ENCODE measurements at places on chromosomes 1 and 21.

DNA sequence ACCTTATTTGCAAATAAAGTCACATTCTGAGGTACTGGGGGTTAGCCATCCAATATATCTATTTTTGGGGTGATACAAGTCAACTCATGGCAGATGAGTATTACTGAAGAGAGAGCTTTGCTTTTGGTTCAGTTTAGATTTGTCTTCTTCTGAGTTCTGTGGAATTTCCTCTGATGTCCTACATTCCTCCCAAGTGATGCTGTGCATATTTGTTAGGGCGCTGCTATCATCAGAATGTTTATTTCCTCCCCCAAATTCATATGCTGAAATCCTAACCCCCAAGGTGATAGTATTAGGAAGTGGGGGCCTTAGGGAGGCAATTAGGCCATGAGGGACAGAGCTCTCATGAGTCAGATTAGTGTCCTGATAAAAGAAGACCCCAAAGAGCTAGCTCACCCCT, 96.2 kb upstream of the WLS start:
- DNase-seq = no peak

DNA sequence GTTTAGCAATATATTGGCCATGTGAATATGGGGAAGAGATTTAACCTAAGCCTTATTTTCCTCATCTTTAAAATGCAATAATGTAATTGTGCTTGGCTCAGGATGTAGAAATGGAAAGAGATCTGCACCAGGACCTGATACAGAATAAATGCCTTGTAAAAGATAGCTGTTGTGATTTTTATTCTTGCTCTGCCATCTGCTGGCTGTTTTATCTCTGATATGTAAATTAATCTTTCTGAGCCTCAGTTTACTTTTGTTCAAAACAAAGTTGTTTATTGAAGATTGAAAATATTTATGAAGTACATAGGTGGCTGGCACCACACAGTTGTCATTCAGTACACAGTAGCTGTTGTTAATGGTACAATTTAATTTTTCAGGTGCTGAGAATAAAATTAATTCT, 21.9 kb downstream of the ZYG11B start:
- DNase-seq = no peak

DNA sequence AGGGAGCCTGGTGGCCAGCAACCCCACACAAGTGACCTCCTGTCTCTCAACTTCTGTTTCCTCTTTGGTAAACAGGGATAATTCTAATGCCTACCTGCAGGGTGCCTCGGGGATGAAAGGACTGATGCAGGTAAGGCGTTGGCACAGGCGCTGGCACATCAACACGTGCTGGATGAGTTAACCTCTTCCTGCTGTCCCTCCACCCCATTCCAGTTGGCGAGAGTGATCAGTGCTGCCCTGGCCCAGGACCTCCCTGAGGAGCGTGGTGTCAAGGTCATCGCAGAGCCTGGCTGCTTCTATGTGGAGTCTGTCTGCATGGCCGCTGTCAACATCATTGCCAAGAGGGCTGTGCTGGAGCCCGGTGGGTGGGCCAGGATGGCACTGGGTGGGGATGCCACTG, 69.1 kb upstream of the TINAGL1 start:
- DNase-seq = no peak

DNA sequence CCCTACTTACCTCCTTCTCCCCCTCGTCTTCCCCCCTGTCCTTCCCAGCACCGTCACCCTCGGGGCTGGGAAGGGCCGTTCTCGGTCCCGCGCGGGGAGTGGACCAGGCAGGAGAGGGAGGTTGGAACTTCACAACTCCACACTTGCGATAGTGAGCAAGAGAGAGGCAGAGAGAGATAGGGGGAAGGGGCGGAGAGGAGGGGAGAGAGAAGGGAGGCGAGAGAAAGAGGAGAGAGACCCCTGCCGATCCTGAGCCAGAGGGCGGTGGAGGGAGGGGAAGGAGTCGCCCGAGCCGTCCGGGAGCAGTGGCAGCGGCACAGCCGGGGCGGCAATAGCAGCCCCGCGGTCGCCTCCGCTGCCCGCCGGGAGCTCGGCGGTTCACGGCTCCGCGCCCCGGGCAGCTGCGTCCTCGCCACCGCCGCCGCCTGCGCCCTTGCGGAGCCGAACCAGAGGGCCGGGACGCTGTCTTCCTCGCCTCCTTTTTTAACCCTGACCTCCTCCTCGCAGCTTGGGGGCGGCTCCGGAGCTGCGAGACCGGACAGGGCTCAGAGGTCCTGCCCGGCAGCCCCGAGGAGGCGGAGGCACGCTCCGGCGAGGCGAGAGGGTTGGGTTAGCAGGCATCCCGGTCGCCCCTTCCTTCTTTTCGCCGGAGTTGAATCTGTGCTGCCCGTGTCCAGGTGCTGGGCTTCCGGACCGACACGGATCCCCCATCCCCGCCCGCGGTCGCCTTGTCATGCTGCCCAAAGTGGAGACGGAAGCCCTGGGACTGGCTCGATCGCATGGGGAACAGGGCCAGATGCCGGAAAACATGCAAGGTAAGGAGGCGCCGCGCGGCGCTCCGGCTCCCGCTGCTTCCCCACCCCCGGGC, 11.7 kb downstream of the NR5A2 start:
- no peak for DNase-seq

DNA sequence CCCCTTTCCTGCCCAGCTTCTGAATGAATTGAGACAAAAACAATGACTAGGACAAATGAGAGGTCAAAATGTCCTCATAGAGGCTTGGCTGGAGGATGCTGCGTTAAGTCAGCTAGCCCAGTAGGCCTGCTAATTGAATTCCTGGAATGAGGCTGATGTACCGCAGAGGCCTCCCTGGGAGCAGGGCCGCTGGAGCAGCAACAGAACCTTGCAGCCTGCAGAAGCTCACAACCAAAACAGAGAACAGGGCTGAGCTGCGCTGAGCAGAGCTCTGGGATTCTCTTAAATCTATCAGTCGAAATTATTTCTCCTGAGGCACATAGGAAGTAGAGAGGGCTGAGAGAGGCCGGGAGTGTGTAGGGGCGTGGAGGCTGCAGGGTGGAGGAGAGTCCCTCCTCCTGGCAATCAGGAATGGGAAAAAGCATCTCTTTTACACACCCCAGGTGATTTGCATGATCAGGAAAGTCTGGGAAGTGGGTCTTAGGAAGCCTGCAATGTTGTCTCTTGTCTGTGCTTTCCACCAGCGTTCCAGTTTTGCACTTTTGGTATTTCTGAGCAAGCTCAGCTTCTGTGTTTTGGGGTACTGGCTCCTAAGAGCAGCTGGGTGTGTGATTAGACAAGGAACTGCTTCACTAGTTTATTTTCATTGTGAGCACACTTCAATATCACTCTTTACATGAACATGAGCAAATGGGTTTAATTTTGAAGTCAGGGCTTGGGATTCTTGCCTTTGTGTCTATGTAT, 66.5 kb downstream of the RYR2 start:
- no peak for DNase-seq
